ENCODE measurements at places on chromosomes 12 and 14.

DNA sequence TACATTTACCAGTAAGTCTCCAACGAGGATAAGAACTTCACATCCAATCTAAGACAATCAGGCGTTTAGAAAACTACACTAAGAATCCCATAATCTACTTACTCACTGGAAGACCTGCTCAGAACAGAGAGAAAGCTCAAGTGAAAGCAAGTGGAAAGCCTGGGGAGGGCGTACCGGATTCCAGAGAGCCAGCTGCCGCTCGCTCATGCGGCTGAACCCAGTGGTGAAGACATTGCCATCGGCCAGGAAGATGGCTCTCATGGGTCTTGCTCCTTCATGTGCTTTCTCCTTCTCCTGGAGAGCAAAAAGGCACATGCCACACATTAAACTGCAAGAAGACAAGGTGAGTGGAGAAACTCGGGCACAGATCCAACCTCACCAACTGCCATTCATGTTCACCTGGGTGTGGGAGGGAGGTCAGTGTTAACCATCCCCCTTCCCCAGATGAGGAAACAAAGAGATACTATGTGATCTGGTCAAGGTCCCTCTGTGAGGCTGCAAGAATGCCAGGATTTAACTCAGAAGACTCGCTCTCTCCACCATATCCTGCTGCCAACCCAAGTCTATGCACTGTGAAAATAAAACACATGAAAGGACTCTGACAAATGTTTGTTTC lies 23.5 kb upstream of the SELPLG start:
- no peak for DNase-seq

DNA sequence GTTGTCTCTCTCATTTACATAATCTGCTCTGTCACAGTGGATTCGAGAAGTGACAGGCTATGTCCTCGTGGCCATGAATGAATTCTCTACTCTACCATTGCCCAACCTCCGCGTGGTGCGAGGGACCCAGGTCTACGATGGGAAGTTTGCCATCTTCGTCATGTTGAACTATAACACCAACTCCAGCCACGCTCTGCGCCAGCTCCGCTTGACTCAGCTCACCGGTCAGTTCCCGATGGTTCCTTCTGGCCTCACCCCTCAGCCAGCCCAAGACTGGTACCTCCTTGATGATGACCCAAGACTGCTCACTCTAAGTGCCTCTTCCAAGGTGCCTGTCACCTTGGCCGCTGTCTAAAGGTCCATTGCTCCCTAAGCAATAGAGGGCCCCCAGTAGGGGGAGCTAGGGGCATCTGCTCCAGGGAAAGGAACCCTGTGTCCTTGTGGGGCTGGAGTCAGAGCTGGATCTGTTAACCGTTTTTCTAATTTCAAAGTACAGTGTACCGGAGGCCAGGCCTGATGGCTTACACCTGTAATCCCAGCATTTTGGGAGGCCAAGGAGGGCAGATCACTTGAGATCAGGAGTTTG lies 5.1 kb downstream of the ERBB3 start:
- DNase-seq, result no peak

DNA sequence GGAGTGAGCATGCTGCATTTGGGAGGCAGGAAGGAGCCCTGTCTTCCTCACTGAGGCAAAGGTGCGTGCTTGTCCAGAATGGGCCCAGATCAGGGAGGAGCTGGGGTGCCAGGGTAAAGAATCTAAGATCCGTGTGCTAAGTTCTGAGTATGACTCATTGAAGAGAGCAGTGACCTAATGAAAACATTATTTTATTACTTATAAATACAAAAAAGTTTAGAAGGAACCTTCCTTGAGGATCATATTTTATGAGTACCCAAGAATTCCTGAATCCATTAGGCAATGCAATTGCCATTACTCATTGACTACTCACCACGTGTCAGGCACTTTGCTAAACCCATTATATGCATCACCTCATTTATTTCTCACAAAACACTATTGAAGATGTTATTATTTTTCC lies 264.7 kb downstream of the EGLN3 start:
- DNase-seq, result no peak

GRCh38 chr12:76237086-76237701 lies 111.0 kb downstream of the BBS10 start:
- DNase-seq, result no peak

DNA sequence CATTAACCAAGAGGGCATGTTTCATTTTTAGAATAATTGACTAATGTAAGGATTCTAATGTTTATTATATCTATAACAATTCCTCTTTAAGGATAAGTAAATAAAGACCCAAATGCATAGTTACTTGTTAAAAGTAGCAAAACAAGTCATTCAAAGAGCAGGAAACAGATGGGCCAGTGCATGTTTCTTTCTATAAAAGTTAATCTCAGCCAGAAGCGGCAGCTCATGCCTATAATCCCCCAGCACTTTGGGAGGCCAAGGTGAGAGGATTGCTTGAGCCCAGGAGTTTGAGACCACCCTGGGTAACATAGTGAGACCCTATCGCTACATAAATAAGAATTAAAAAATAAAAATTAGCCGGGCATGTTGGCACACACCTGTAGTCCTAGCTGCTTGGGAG lies 391.0 kb upstream of the RGS6 start:
- DNase-seq, result no peak

DNA sequence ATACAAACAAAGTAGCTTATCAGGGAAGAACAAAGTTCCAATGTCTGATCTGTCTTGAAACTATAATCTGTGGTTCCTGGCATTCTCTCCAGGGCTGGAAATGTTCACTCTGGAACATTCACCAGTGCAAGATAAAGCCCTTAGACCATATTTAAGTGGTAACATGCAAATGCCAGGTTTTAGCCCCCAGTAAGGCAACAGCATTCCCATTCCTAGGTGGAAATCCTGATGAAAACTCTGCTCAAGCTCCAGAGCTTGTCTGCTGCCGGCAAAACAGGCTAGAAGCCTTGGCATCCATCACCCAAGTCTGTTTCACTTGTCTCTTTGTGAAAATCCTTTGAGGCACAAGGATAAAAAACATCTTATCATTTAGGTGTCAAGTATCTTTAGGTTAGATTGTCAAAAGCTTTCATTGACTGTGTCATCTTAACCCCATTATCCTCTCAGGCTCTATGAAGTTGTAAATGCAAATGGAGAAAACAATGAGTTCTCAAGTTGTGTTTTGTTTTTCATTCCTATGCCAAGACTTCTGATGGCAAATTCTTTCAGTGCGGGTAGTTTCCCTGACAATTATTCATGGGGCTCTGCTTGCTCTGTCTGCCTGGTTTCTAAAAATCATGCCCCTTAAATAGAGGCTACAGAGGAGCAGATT lies 344.7 kb downstream of the NELL2 start:
- no peak for DNase-seq

- DNase-seq, result peak; percentile 27
Measured at GRCh38 chr12:53532021-53532420, 24.7 kb upstream of the NPFF start.

GRCh38 chr12:27192118-27192802 lies 51.8 kb upstream of the STK38L start:
- DNase-seq, result no peak

DNA sequence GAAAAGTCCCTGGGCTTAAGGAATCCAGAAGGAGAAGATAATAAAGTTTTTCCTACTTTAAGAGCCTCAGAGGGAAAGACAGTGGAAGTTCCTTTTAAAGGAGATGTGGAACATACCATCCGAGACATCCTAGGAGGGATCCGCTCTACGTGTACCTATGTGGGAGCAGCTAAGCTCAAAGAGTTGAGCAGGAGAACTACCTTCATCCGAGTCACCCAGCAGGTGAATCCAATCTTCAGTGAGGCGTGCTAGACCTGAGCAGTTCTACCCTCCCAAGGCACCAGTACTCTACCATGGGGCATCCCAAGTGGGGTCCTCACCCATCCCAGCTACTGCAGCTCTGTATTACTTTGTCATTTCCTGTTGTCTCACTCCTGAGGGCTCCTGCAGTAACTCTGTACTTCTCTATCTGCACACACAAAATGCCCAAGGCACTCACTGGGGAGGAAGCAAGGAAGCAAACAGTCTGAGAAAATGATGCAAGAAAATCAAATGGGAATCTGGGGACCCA lies 3.8 kb downstream of the TINF2 start:
- DNase-seq, result no peak

- no peak for DNase-seq
Measured at GRCh38 chr12:79444089-79444488, 246.7 kb downstream of the PAWR start.

DNA sequence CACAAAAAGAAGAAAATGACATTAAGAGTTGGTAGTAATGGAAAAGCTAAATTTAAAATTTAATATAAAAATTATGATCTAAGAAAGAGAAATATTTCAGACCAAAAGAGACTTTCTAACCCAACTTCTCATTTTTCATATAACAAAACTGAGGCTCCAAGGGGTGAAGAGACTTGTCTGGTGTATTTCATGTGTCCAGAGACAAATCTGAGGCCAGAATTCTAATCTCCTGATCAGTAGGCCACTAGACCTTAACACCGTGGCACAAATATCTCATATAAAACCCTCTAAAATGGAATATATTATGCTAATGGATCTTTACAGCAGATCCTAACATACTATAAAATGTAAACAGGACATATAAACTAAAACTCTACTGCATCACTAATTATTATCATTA lies 275.7 kb upstream of the SLC16A7 start:
- no peak for DNase-seq

- DNase-seq, result no peak
Measured at GRCh38 chr14:33847066-33847465, 103.8 kb downstream of the EGLN3 start.
